Stimulated activated CD4-positive, alpha-beta T cell treated with anti-CD3 and anti-CD28 coated beads, TNF-alpha, amount 100 ng/mL, for 1 hour (primary cell): ENCODE measurements at places on chromosomes 12 and 14.

DNA sequence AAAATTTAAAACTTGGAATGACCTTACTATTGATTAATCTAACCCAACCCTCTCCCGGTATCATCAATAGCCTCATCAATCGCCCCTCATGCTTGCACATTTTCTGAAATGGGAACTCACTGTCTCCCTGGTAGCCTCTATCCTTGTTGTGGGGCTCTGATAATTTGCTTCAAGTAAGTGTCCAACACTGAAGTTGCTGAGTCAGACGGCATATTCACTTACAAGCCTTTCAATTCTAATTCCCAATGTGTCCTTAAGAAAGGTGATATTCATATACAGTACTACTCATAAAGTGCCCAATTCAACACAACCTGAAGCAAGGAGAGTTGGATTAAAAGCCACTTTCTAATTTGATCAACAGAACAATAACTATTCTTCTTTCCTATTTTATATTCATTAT lies 1146.1 kb upstream of the TMEM132C start:
- DNase-seq = no peak

GRCh38 chr12:48000878-48001504 lies 3.3 kb downstream of the COL2A1 start:
- no peak for DNase-seq

DNA sequence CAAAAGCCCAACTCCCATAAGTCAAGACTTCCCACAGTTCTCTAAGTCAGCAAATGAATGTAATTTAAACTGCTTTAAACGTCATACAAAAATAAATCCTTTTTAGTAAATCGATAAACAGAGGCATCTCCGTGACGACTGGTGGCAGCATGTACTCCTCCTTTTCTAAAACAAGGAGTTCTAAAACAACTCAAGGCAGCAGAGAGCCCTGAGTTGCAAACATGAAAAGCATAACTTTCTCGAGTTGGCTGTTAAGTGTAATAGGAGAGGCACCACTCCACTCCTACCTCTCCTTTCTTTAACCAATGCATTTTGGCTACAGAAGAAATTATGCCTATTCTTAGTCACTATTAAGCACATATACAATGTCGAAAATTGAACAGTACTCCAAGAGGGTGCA lies 22.0 kb downstream of the LTBR start:
- DNase-seq = no peak

DNA sequence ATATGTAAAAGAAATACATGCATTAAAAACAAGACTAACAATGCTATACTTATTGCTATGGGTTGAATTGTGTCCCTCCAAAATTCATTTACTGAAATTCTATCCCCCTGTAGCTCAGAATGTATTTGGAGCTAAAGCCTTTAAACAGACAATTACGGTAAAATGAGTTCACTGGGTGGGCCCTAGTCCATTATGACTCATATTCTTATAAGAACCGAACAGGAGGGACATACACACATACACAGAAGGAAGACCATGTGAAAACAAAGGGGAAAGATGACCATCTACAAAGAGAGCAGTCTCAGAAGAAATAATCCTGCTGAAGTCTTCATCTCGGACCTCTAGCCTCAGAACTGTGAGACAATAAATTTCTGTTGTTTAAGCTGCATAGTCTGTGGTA lies 77.1 kb upstream of the ANKS1B start:
- DNase-seq = no peak

DNA sequence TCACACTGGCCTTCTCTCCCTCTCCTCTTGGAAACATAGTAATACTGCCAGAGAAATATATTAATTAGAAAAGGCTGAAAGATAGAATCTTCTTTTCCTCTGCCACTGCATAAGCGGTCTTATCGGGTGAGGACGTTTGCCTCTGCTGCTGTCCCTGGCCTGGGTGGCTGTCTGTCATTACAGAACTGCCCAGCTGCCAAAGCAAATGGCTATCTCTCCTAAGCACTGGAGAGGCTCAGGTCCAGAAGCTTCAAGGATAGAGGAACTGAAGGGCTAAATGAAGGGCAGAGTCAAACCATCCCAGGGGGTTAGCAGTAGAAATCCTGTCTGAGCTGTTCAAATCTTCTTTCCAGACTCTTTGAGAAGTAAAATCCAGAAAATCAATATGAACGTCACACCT lies 198.6 kb upstream of the CAND1 start:
- DNase-seq = no peak

- DNase-seq = no peak
Observed at GRCh38 chr12:107884769-107885694, 110.5 kb downstream of the ASCL4 start.

DNA sequence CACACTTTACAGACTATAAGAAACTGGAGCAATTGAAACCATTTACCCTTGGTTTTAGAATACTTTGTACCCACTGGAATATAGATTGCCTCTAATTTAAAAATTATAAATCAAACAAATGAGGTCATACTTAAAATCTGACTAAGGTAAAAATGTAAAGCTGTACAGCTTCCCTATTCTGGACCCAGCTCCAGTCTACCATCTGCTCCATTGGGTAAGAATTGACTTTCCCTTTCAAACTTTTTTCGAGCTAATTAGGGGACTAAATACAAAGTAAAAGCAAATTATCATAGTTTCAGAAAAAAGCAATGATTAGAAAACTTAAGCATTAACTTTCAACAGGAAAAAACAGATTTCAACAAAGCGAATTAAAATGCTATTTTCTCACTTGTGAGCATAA lies 4.3 kb downstream of the KRR1 start:
- no peak for DNase-seq

GRCh38 chr12:71371122-71371521 lies 68.5 kb upstream of the LGR5 start:
- DNase-seq = no peak

DNA sequence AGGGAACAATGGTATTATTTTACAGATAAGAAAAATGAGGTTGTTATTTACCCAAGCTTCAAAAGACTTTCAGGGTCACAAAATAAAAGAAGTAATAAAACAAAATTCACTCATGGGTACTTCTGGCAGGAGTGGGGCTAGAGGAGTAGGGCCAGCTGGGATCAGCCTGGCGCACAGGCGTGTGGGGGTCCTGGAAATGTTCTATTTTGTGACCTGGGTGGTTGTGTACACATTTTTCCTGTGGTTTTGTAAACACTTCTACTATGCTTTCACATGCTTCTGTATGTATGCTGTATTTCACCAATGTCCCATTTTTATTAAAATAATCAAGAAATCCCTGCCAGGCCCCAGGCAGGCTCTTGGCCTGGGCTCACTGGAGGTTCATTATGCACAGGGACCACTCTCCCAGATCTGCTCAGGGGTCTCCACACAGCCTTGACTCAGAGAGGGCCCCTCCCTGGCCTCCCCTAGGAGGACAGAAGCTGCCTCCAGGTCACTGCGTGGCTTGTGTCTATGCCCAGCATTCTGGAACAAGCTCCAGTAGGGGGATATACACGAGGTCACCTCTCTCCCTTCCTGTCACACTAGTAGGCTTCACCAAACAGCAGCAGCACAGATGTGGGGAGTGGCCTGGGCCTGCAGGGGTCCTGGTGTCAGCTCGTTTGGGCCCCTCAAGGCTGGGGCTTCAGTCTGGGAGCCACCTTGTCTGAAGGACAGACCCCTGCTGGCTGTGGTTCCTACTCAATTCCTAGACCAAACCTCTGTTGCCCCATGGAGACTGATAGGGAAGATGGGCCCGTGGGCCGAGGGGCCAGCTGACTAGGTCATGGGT lies 37.8 kb downstream of the ANAPC7 start:
- DNase-seq = no peak

- no peak for DNase-seq
Observed at GRCh38 chr12:6620137-6620884, 13.1 kb upstream of the CHD4 start.

DNA sequence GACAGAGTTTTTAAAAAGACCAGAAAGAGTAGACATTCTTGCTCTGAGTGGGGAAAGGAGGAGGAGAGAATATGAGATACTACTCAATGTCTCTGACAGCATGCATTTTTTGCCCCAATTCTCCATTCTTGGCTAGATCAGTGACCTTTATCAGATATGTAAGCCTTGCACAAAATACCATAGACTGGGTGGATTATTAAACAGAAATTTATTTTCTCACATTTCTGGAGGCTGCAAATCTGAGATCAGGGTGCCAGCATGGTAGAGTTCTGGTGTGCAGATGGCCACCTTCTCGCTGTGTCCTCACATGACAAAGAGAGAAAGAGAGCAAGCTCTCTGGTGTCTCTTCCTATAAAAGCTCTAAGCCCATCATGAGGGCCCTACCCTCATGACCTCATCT lies 38.6 kb downstream of the ANKS1B start:
- DNase-seq = no peak

GRCh38 chr12:100895192-100895591 lies 100.6 kb downstream of the ANO4 start:
- DNase-seq = no peak

DNA sequence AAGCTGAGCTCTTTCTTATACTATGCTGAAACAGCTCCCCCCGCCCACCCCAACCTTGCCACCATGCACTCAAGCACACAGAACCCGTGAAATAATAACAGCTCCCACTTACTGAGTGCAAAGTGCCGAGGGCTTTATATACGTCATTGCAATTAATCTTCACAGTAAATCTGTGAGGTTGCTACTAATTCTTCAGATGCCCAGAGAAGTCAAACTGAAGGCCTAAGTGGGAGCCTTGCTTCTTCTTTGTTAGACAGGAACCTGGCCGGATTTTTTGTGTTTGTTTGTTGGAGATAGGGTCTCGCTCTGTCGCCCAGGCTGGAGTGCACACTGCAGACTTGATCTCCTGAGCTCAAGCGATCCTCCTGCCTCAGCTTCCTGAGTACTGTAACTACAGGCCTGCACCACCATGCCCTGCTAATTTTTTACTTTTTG lies 34.0 kb downstream of the VCPKMT start:
- no peak for DNase-seq

- no peak for DNase-seq
Observed at GRCh38 chr14:82438436-82438835, 904.8 kb upstream of the SEL1L start.

GRCh38 chr12:108667349-108667748 lies 33.7 kb upstream of the SELPLG start:
- no peak for DNase-seq

DNA sequence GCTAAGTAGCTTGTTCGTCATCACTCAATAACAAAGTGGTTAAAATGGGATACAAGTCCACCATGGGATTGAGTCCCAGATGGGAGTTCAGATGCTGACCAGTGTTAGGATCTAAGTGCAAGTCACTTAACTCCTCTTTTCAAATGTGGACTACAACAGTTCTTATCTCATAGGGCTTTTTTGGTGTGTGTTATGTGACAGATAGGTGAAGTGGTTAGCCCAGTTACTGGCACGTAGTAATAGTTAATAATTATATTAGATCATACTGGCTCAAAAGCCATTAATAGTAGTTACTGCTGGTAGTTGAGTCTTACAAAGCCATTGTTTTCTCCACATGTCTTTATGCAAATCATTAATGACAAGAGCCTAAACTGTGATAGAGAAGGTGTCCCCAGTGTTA lies 73.2 kb downstream of the RCOR1 start:
- DNase-seq = no peak

GRCh38 chr14:44374906-44375305 lies 132.2 kb downstream of the FSCB start:
- DNase-seq = no peak

DNA sequence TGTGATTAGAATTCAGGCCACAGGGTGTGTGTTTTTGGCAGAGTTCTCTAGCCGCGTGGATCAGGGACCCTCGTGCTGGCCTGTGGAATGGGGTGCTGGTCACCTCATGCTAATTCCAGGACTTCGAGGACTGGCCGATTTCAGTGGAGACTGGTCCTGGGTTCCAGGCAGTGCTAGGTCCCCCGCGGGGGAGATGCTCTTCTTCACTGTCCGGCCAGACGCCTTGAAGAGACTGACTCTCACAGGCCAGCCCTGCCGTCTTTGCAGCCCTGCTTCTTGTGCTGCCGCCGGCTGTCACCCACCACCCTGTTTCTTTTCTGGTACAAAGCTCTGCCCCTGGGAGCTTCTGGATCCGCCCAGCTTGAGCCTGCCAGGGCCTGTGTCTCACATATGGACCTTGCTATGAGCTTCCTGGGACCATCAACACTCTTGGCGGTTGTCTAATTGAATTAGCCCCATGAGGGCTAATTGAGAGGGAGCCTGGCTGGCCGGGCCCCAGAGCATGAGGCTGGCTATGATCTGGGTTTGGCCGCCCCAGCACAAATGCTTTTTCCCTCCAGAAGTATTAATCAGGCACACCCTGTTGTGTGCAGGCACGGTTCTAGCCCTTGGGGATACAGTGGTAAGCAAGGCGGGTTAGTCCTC lies 8.2 kb downstream of the MLXIP start:
- no peak for DNase-seq

- DNase-seq = no peak
Observed at GRCh38 chr12:124730455-124730932, 133.2 kb downstream of the SCARB1 start.

DNA sequence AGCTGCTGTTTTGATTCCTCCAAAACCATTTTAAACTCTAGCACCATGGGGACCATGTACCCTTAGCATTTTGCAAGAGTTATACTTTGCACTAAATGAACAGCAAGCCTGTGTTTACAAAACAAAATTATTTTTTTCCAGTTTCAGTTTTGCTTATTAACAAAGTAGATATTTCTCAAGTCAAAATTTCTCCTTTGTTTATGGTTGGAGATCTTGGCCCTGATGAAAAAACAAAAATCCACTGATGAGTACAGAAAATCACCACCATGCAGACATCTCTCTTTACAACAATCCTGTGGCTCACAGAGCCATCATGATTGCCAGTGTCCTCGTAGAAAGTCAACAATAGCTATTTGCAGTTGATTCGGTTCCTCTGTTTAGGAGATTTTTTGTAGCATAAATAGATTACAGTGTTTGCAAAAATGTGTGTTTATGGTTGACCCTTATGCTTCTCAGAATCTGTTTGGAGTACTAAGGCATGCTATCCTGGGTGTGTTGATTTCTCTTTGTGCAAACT lies 201.1 kb upstream of the NUDT4 start:
- no peak for DNase-seq
